ENCODE measurements at places on chromosomes 6 and 20. TPM values are rescaled to one million over a fixed set of nuclear protein-coding genes. Genes with fewer than 3 reads are reported as not detected.

GRCh38 chr20:2986466-2986865 lies 57.0 kb upstream of the GNRH2 start:
- no peak for DNase-seq

DNA sequence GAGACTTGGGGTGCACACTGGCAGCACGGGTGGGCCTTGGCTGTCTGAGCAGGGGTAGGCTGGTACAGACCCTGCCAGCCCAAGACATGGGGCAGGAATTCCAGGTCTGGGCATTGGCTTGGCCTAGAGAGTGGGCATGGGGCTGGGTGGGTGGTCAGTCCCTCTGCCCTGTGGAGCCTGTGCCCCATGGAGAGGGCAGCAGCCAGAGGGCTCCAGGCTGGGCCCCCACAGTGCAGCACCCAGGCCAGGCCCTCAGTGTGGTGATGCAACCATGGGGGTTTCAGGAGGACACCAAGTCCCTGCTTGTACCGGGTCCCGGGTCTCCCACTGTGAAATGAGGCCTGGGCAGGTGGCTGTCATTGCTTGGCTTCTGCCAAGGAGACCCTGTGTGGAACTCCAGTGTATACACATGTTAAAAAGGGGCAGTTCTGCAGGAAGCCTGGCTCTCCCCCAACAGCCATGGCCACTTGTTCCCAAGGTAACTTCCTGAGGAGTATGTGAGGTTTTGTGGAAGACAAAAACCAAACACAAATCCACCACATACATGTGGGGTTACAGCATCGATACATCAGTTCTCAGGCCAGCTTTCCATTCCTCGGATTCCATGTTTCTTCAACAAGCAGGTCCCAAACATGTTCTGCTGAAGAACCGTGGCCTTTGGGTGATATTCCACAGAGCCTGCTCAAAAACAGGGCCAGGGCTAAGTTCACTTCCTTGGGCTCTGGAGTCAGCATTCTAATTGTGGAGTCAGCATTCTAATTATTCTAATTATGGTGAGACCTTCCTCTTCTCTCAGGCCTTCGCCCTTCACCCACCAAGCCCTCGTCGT lies 77.3 kb downstream of the DACT2 start:
- DNase-seq: no peak

DNA sequence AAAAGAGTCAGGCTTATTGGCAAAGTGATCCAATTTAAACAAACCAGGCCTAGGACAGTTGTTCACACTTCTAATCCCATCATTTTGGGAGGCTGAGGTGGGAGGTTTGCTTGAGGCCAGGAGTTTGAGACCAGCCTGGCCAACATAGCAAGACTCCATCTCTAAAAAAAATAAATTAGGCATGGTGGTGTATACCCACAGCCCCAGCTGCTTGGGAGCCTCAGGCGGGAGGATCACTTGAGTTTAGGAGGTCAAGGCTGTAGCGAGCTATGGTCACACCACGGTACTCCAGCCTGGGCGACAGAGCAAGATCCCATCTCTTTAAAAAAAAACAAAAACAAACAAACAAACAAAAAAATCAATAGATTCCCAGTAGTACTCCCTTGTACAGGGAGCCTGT lies 86.8 kb downstream of the SASH1 start:
- DNase-seq: no peak

GRCh38 chr6:170093276-170093657 lies 197.6 kb downstream of the DLL1 start:
- peak; percentile 26 for DNase-seq

DNA sequence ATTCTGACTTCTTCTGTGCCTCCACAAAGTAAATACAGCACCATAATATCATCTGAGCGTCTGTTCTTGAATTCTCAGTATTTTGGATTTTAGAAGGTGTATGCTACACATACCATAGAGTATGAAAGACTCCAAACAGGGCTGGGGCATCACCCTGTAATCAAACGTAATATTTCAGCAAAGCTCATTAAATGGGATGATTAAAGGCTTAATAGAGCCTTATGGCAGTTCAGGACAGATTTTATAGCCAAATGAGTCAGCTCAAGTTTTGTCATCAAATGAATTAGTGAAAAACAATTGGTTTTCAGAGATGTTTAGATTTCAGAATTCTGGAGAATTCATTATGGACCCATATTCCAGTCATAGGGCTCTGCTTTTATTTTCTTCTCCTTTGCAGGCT lies 68.9 kb downstream of the TULP4 start:
- no peak for DNase-seq

DNA sequence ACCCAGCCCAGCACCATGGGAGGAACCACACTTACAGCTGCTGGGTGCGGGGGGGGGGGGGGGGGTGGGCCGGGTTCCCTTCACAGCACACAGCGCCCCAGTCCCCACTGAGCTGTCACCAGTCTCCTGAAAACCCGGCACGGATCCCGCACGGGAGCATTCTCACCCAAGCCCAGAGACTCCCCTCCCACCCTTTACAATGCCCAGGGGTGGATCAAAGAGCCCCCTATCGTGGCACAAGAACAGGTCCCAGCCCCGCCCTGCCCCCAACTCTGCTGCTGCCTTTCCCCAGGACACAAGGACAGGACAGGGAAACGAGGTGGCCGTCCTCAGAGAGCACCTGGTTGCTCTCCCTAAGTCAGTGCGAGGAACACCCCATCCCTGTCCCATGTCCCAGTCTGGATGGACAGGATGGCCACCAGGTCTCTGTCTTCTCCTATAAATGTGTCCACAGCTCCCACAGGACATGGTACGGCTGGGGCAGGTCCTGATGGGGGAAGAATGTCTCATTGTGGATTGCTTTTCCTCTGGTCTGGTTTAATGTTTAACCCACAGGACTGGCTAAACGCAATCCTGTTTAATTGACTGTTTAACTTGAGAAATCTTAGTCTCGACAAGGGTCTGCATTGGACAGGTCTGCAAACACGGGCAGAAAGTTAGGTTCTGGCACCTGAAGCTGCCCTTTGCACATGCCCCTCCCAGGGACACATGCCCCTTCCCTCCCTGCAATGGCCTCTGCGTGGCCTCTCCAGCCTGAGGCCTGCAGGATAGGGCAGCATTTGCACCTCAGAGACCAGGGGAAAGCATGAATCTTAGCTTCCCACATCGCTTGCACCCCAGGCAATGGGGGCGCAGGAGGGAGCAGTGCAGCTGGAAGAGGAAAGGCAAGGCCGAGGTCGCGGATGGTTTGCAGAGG lies 45.3 kb downstream of the DACT2 start:
- peak; percentile 48 for DNase-seq

The SLC17A9 gene
- total RNA-seq: 19.9 TPM

The SPAG4 gene
- total RNA-seq: 4.9 TPM

The SGK2 gene
- total RNA-seq: not detected

The IP6K3 gene
- 0.46 TPM for total RNA-seq

The ENPP5 gene
- 5.1 TPM for total RNA-seq

The NKAIN4 gene
- total RNA-seq: 20.9 TPM
